Stimulated activated CD4-positive, alpha-beta T cell treated with anti-CD3 and anti-CD28 coated beads, Interleukin-2, amount 100 ng/mL, for 4 hours (primary cell): ENCODE measurements at places on chromosomes 4 and X.
A peak's percentile ranks its signal among the peaks of the same experiment; 100 is the strongest.

GRCh38 chr4:142550965-142551364 lies 295.1 kb downstream of the INPP4B start:
- no peak for DNase-seq

- no peak for DNase-seq
These were observed 1.1 kb downstream of the NAA10 start for GRCh38 chrX:153933748-153934147.

DNA sequence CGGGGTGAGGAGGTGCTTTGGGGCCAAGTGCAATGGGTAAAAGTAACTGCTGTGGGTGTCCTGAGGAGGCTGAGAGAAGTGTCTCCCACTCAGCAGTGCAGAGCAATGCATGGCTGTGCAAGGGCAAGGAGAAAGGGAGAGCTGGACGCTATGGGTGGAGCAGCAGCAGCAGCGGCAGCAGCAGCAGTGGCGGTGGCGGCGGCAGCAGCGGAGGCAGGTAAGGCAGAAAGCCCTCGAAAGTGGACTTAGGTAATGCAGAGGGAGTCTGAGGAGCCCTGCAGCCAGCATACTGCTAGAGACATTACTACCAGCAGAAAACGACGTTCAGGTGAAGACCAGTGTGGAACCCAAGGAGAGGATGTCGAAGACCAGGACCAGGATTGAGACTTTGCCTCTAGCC lies 82.1 kb downstream of the NYX start:
- no peak for DNase-seq

GRCh38 chrX:35700121-35700520 lies 98.0 kb upstream of the MAGEB16 start:
- DNase-seq, result no peak

DNA sequence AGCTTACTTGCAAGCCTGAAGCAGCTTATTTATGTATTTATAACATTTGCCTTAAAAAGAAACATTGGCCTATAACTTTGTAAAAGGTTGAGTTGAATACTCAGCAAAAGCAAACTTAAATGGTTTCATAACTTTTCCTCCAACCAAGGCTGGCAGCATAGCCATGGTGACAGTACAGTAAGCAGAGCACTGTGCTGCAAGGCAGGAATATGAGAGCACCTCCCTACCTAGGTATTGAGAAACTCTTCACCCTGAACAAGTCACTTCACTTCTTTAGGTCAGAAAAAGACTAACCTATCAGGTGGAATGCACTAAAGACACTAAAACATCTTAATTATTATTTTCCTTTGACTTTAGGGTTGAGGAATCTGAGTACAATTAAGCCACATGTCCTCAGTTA lies 63.9 kb upstream of the GYPA start:
- DNase-seq, result no peak

DNA sequence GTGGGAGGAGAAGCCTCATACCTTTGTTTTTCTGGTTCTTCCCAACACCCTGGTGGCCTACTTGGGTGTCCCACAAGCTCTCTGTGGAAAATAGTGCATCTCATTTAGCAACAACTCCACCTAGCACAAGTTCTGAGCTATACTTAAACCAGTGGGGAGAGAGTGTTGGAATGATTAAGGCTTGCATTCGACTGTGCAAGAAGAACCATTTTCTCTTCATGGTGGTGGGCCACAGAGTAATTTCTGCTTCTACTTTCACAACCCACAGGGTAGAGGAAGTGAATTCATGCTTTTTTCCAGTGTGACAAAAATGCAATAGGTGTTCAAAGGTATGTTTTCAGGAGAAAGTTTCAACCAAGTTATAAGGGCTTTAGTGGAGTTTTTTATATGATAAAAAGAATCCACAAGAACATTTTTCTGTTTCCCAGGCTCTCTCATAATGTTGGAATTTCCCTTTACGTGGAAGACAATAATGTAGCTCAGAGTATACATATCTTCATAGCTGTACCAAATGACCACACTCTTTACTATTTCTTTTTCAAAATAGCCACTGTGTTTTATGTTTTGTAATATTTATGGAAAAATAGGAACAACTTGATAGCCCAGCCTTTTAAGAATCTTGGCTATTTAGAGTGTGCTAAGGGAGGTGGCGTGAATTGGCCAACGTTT lies 80.3 kb upstream of the HHIP start:
- no peak for DNase-seq

DNA sequence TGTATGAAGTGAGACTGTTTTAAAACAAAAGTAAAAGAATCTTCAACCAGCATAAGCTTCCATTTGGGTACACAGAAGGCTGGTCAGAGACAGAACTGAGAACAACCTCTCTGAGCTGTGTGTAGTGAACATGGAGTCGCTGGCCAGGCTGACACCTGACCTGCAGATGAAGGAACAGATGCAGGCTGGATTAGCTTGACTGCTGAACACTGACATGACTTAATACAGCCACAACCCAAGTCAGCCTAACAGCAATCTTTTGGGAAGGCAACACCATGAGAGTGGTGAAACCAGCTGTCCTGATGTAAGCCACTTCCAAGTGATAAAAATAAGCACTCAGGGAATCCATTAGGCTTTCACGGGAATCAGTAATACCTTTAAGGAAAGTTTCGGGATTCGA lies 10.1 kb downstream of the SCARB2 start:
- no peak for DNase-seq

DNA sequence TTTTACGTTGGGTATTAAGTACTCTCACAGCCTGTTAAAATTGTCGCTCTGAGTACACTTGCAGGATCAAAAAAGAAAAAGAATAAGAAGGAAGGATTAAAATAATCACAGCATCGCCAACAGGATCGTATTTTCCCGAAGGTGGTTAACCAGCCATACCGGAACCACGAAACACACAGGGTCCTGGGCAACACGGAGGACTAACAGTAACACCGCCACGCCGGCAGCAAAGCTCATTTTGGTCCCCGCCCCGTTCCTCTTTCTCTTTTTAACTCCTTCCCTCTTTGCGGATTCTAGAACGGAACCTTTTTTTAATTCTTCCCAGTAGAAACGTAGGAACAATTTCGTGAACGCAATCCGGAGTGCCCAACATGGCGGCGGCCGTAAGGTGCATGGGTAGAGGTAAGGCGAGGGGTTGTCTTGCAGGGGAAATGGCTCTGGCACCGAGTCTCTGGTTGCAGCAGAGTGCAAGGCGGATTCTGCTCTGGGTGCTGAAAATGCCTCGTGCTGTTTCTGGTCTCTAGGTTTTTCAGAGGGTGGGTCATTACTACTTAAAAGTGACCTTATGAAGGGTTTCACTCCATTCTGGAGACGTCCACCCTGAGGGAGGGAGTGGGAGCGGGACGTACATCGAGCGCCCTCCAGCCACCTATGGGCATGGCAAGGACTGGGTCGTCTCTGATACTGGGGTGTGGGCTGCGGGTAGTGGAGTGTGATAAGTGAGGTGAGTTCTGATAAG lies at the start of gene MRPL1:
Gene MRPL1 (plus strand): TSS at position 353 of the 739 bp plus-strand sequence. CDS start 19 bp downstream, at position 372.
- peak; percentile 86 for DNase-seq

- no peak for DNase-seq
These were observed 247.2 kb upstream of the EPHA5 start for GRCh38 chr4:65917486-65917885.

DNA sequence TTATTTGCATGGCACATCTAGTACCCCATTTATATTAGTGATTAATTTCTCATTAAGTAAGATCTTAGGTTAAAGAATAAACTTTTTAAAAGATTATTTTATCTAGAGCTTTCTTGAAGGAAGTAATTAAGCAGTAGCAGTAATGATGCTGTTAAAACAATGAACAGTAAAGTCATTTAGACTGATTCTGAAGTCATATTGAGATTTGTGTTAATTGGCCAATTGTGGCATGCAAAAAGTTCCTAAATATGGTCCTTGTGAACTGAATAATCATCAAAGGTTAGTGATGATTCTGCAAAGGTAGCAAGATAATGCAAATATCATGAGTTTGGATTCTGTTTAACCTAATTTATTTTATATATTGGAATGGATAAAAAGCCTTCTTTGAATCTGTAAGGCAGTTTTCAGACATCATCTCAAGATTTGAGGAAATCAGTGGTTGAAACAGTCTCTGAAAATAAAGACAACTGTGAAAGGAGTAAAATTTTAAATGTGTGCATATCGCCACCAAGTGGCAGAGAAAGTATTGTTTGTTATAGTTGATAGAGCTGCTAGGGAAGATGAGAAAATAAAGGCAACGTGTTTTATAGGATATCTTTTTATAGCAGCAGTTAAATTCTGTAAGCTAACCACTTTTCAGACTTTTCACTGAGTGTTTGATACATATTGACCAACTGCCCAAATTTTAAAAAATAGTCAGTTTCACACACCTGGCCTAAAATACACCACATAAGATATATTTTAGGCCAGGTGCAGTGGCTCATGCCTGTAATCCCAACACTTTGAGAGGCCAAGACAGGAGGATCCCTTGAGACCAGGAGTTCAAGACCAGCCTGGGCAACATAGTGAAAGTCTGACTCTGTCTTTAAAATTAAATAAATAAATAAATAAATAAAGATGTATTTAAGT lies 79.6 kb downstream of the CCKAR start:
- peak; percentile 9 for DNase-seq

DNA sequence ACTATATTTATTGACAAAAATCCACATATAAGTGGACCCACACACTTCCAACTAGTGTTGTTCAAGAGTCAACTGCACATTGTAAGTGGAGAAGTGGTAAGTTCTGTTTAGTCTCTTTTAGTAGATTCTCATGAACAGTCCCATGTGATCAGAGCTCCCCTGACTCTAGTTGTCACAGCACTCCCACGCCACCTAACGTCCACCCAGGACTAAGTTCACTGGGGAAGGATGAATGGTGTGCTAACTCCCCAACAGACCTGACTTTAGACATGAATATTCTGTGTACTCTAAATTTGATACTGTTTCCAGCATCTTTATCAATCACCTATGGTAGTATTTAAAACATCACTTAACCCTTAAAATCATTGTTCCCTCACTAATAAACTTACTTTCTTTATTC lies 59.8 kb downstream of the PACRGL start:
- no peak for DNase-seq

DNA sequence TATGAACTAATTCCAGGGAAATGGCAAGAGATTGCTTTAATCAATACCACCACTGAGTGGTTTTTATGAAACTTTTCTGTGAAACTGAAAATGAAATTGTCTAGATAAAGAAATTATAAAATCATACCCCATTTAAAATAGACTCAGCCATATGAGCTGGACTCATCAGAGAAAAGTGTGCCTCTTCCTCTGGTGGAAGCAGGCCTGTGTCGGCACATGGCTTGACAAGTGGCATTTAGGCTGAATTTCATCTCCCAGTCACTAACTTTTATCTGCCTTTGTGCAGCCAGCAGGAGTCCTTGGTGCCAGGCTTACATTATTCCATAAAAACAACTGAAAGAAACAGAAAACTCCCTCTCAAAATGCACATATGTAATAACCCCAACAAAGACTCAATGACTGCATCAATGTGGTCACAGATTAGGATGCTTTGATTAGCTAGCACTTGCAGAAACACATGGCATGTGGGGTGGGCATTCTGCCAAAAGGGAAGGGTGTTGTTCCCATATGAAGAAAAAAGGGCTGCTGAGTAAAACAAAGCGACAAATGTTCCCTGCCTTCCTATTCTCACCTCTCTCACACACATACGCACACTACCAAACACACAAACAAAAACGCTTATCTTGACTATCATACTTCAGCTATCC lies 232.3 kb downstream of the PABPC4L start:
- no peak for DNase-seq

DNA sequence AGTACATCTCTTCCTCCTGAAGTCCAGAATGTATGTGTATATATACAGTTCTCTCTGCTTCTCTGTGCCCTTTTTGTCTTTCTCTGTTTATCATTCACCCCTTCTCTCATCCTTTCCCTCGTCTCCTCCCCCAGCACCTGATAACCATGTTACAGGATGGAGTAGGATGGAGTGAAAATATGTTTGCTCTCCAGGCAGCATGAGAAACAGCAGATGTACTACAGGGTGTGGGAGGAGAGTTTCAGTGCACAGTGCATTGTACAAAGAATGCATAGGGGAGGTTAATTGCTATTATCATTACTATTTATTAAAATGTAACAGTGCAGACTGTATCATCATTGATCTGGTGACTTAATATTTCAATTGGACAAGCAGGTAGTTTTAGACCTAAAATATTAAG lies 104.5 kb downstream of the MFAP3L start:
- DNase-seq, result no peak

DNA sequence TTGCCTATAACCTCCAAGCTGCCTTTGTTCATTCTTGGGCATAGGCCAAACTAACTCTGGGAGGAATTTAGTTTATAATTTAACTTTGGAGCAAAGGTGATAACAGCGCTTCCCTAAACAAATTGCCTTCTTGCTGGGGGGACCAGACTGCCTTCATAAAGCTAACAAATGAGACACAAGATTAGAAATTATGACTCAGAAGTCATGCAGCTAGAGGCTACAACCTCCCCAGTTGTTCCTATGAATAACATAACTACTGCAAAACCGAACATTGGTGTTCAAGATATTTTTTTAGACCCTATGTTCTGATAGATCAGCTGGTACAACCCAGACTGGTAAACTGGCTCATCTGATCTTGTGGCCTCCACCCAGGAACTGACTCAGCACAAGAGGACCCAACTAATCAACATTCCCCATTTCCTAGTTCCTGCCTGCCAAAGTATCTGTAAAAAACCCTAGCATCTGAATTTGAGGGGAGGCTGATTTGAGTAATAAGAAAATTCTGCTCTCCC lies 22.0 kb upstream of the TMPRSS11B start:
- DNase-seq, result no peak

GRCh38 chr4:6152869-6153705 lies 47.3 kb downstream of the JAKMIP1 start:
- no peak for DNase-seq

- no peak for DNase-seq
These were observed 28.6 kb downstream of the DCLK2 start for GRCh38 chr4:150106886-150107285.
